Activated CD4-positive, alpha-beta T cell treated with anti-CD3 and anti-CD28 coated beads, Interleukin-2, amount 10 ng/mL, durations not matched to agents 24 days and 14 days (primary cell): ENCODE measurements at places on chromosomes 2 and 18.
A peak's percentile ranks its signal among the peaks of the same experiment; 100 is the strongest.

GRCh38 chr2:69165091-69165880 is 152.3 kb downstream of the ANTXR1 start:
- no peak for DNase-seq

GRCh38 chr2:145070703-145071102 is 550.8 kb upstream of the ZEB2 start:
- DNase-seq: no peak

DNA sequence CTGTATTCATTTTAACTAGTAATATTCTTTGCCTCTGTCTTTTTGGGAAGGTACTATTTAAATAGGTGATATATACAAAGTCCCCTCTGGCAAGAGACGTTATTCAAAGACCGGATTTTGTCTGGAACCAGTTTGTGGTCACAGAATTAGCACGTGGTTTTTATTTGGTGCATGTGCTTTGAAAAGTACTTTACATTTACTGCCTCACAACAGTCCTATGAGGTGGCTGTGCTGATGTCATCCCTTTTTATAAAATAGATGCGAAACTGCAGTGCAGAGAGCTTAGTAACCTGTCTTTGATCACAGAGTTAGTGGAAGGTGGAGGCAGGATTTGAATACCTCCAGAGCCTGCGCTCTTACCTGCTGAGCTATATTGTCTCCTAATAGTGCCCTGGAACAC is 4.0 kb downstream of the LPIN1 start:
- peak; percentile 88 for DNase-seq

DNA sequence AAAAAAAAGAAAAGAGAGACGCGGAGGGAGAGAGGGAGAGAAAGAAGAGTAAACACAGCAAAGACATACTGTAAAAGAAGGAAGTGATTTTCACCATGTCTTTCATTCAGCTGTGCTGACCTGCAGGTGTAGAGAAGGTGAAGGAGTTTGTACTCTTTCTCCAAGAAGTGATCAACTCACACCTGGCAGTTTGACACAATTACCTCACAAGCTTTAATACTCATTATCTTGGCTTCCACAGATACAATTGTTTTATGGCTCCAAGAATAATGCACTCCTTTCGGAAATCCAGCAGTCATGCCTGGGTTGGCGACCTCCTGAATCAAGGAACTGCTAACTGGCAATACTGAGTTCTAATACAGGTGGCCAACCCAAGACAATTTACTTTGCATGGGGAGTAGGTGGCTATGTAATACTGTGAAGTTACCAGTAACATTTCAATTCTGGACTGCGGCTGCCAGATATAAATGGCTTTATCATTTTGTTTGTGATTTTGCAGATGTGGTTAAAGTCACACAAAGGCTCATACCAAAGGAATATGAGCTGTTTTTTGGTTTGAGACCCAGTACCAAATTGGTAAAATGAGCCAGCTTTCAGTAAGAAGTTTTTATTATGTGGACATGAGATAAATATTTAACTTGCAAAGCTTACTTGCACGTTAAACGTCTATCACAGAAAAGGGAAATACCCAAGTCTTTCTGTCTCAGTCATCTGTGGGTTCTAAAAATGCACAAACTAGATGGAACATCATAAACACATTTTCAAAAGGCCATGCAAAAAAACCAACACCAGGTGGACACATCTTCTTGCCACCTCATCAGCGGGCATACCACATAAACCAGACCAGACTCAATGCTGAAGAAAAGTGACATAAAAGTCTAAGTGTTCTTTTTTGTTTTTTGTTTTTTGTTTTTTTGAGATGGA is 69.3 kb downstream of the NCKAP5 start:
- no peak for DNase-seq

DNA sequence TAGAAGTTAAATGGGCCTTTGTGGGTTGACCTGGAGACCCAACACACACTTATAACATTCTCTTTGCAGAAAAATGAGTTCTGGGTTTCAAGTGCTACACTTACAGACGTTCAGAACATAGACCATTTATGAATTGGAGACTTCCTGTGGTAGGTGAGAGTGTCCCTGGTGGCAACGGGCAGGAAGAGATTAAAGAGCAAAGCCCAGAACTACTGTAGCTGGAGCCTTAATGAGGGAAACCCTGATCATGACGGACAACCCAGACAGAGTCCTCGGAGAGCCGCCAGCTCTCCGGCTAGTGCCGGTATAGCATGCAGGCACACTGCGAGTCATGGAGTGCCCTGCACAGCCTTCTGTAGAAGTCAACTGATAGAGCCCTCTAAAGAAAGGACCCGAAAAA is 44.5 kb upstream of the RMDN2 start:
- no peak for DNase-seq

GRCh38 chr2:192148620-192149321 is 46.0 kb downstream of the TMEFF2 start:
- no peak for DNase-seq

DNA sequence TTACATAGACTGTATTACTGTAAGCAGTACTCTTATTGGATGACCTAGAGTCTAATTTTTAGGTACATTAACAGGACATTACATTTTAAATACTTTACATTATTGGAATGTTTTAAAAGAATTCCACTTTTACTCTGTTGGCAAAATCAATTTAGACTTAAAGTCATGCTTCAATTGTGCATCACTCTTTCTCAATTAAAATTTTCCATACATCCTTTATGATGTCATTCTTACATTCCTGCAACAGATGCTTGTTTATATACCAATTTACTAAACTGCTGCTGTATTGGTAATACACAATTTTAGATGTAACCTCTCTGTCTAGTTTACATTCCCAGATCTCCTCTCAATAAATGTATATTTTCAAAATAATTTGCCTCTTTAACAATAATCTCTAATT is 440.1 kb downstream of the ZEB2 start:
- DNase-seq: no peak

GRCh38 chr2:129907256-129907998 is 72.0 kb upstream of the RAB6C start:
- DNase-seq: no peak
